ENCODE measurements at places on chromosomes 5 and 9.

- DNase-seq, result no peak
These were observed 9.4 kb downstream of the FBXW11 start for GRCh38 chr5:171997011-171997410.

- DNase-seq, result no peak
These were observed 202.4 kb upstream of the ZNF608 start for GRCh38 chr5:124948754-124949275.

GRCh38 chr5:6722015-6722414 lies 8.8 kb downstream of the TENT4A start:
- no peak for DNase-seq

- no peak for DNase-seq
These were observed 283.4 kb downstream of the NFIB start for GRCh38 chr9:14030375-14031059.

DNA sequence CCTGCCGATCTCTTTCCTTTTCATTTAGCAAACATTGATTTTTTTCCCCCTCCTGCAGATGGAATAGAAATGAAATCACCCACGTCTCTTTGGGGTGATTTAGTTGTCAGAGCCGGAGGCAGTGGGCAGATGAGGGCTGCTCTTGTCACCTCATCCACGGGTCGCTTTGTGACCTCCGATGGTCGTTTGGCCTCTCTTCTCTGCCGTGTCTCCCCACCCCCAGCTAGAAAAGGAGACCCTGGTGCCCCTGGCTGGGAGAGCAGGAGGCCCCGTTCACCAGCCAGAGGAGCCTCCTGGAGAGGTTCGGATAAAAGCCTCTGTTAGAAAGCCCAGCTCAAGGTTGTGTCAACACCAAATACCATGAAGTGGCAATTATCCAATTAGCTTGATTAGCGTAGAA lies 21.6 kb upstream of the RXRA start:
- DNase-seq, result no peak

DNA sequence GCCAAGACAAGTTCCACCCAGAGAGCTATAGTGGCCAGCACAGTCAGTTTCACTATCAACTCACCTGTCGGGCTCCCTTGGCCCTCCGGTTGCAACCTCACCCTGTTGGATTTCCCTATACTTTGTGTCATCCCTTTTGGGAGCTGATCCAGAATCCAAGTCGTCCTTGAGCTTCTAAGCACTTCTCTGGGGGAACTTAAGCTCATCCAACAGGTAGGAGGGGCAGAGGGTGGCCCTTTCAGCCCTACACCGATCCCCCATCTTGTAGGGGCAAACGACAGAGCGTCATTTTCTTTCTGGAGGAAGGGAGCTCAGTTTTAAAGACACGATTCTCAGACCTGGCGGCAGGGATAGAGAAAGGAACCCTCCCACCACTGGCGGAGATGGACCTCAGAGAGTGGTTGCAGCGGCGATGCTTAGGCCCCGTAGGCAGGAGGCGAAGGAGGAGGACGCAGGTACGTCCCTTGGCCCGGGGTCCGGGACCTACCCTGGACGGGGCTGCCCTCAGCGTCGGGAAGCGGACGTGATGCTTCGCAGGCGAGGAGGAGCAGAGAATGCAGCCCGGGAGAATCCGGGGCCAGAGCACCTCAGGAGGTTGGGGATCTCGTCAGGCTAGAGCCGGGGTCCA lies 519 bp downstream of the ZER1 start:
- no peak for DNase-seq

GRCh38 chr5:176741561-176742211 lies 68.7 kb upstream of the UNC5A start:
- no peak for DNase-seq

DNA sequence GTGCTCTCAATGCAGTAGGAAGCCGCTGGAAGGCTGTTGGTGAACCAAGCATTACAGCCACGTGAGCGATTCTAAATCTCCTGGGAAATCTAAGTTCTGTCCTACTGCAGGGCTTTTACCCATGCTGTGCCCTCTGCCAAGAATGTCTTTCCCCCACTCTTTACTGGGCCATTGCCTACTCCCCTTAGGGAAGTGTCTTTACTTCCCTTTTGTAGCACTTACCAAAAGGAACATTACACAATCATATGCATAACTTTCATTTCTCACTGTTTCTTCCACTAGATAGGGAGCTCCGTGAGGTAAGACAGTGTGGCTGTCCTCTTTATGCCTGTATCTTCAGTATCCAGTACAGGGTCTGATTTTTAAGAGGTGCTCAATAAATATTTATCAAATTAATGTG lies 241.7 kb upstream of the NR4A3 start:
- no peak for DNase-seq

GRCh38 chr5:108201721-108202120 lies 180.2 kb downstream of the FBXL17 start:
- no peak for DNase-seq
